ENCODE measurements at places on chromosomes 7 and 10.

- no peak for DNase-seq
Measured at GRCh38 chr7:15305002-15305600, 256.7 kb downstream of the AGMO start.

- no peak for DNase-seq
Measured at GRCh38 chr10:52897162-52897561, 124.6 kb upstream of the MBL2 start.

DNA sequence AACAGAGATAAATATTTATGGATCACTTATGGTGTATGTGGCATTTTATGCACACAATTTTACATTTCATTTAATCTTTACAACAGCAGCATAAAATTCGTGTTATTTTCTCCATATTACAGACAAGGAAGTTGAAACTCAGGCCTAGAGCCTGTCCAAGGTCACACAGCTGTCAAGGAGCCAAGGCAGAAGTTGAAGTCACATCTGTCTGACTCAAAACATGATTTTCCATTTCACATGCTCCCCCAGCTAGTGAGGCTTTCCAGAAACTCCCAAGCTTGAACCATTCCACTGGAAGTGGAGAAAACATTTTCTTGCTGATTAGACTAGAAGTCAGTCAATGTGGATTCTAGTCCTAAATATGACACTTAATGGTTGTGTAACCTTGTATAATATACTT lies 110.5 kb downstream of the HECTD2 start:
- no peak for DNase-seq

DNA sequence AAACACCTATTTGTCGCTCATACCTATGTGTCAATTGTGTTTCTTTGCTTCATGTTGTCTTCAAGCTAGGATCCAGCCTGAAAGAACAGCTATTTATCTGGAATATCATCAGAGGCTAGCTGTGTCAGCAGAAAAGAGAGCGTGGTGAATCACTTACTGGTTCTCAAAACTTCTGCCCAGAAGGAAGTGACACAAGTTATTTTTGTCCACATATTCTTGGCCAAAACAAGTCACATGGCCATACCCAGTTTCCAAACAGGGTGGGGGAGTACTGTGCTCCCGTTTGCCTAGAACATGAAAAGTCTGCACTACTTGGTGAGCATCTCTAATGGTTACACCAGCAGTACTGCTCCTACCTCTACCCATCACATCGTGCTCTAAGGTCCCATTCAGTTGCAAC lies 160.9 kb upstream of the CSTF2T start:
- DNase-seq = no peak

- no peak for DNase-seq
Measured at GRCh38 chr10:72658696-72659400, 33.0 kb upstream of the MICU1 start.
